ENCODE measurements at places on chromosomes 13 and 19. TPM values are rescaled to one million over a fixed set of nuclear protein-coding genes. Genes with fewer than 3 reads are reported as not detected.

The CYP2F1 gene
- total RNA-seq: not detected

The CYSLTR2 gene
- not detected for total RNA-seq

The FSTL3 gene
- 12.5 TPM for total RNA-seq

The FLT1 gene
- 116 TPM for total RNA-seq

The ZSCAN4 gene
- total RNA-seq: not detected

The SRRM5 gene
- not detected for total RNA-seq

The CGB5 gene
- not detected for total RNA-seq

The FFAR3 gene
- total RNA-seq: not detected

The CAMSAP3 gene
- total RNA-seq: 29.9 TPM

The TTC9B gene
- total RNA-seq: 0.63 TPM

DNA sequence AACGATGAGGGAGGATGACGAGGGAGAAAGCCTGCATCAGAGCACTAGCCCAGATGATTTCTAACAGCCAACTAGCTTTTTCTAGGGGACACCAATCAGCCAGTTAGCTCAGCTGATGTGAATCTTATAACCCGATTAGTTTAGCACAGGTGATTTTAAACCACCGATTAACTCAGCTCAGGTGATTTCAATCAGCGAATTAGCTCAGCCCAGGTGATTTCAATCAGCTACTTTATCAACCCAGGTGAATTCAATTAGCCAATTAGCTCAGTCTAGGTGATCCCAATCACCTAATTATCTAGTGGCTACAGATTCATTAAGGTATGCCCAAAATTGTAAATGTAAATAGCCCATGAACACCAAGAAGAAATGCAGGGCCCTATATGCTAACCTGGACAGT, 146.9 kb downstream of the ZNF486 start:
- DNase-seq: no peak

- no peak for DNase-seq
Observed at GRCh38 chr19:35689836-35690235, 14.5 kb upstream of the ZBTB32 start.

GRCh38 chr19:1567116-1567847, 843 bp downstream of the MEX3D start:
- no peak for DNase-seq

DNA sequence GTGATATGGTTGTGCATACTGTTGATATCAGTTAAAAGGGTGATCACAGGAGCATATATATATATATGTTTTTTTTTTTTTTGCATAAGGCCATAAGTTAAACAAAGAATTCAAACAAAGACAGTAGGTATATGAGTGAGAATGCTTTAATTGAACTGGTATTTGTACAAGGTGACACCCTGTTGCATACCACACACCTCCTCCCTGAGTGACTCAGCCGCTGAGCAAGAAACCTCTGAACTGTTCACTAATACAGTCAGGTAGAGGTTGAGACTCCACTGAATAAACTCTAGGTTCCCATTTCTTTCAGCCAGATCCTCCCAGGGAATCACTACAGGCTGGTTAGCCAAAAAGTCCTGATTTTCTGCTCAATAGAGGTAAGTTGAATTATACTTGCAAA, at the start of gene SCEL:
Gene SCEL (plus strand): TSS at position 259 of the 400 bp plus-strand sequence. CDS start 20,170 bp downstream, outside the sequence.
- no peak for DNase-seq

GRCh38 chr13:26985285-26985878, 186.2 kb downstream of the USP12 start:
- peak; percentile 88 for DNase-seq

GRCh38 chr19:5987077-5987818, 9.3 kb upstream of the RANBP3 start:
- peak; percentile 94 for DNase-seq

- no peak for DNase-seq
Observed at GRCh38 chr13:71517004-71517403, 350.0 kb downstream of the DACH1 start.

DNA sequence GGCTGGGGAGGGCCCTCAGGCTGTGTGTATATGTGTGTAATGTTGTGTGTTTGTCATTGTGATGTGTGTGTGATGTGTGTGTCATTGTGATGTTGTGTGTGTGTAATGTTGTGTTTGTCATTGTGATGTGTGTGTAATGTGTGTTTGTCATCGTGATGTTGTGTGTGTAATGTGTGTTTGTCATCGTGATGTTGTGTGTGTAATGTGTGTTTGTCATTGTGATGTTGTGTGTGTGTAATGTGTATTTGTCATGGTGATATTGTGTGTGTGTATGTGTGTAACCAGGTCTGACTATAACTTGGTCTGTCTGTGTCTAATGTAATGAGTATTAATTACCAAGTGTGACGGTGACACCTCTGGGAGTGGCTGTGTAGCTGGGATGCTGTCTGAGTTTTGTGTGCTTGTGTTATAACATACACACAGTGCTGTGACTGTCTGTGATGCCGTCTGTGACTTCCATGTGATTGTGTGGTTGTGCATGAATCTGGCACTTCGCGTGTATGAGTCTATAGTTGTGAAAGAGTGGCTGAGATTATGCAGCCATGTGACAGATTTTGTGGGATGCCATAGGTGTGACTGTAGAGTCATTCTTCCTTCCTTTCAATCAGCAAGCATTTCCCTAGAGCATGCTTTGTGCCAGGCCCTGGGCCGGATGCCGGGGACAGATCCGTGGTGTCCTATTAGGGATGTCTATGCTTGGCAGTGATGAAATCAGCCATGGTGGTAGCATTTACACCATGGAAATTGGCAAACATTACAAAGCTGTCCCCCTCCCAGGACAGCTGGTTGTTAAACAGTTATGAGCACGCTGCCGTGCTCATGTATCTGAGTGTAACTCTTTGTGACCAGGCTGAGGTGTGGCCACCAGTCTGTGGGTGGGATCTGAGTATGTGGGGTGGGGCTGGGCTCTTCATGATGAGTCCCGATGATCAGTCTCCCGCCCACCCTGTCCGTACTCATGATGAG, 6.4 kb downstream of the TNFSF14 start:
- DNase-seq: no peak
